Activated CD4-positive, alpha-beta T cell treated with anti-CD3 and anti-CD28 coated beads, Interleukin-2, Interleukin-6, amounts not matched to agents 100 ng/mL and 50 ng/mL, durations not matched to agents 16 hours and 8 hours (primary cell): ENCODE measurements at places on chromosomes 4 and X.

DNA sequence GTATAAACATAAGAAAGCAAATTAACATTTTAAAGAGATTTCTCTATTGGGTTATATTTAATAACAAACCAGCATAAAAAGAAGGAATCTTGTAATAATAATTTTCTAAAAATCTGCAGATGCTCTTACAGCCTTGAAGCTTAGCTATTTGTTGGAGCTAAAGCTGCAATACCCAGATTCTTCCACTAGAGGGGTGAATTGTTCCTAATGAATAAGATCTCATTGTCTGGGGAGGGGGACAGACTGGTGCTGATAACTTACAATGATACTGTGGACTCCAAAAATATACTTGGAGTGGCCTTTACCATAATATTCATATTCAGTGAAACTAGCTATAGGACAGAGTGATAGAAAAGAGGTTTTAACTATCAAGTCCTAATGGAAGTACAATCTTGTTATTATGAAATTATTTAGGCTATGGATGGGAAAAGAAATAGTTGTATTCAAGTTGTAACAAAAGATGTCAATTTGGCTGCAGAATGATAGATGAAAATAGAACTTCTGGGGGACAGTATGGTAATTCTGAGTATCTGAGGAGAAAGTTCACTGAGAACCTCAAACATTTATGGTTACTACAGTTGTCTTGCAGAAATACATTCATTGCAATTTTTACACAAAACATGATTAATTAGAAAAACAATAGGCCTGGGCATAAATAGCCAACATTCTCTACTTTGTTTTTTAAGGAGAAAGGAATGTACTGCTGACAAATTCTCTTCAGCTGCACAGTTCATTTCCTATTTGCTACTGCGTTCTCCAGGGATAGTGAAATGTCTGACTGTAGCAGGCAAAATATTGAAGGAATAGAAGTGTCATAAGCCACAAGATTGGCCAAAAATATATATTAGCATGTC lies 443.3 kb downstream of the GBA3 start:
- peak; percentile 41 for DNase-seq

DNA sequence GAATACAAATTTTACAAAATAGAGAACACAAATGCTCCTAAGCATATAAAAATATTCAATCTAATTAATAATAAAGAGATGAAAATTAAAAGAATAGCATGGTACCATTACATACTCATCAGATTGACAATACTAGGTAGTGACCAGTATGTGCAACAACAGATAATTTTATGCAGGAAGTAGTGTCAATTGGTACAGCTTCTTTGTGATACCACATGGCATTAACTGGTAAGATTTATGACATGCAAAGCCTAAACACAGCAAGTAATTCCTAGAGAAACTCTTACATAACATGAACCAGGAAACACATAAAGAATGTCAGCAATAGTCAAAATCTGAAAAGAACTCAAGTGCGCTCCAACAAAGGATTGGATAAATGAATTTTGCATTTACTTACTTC lies 26.3 kb downstream of the CXCL2 start:
- DNase-seq: no peak

- DNase-seq: no peak
Observed at GRCh38 chr4:168844353-168845049, 165.6 kb downstream of the CBR4 start.

GRCh38 chrX:109707319-109707718 lies 25.7 kb downstream of the ACSL4 start:
- no peak for DNase-seq

DNA sequence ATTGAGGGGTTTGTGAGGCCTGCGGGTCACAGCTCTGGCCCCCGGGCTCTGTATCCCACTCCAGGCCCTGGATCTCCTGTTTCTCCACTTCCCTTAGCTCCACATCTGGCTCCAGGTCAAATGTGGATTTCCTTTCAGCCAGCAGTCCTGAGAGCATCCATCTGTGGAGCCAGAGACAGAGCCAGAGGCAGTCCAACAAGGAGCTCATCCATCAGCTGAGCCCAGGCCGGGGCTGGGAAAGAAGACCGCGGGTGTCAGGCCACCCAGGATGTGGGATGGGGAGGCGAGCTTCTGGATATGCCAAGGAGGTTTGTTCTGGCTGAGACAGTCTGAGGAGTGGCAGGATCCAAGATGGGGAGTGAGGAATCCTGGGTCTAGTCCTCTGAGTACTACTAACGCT lies 91.7 kb downstream of the EFNB1 start:
- DNase-seq: no peak

GRCh38 chrX:30241724-30242415 lies at the start of gene MAGEB4:
TSS of gene MAGEB4 (plus strand) at chrX:30242000. CDS start at chrX:30242136, 136 bp downstream.
- no peak for DNase-seq

DNA sequence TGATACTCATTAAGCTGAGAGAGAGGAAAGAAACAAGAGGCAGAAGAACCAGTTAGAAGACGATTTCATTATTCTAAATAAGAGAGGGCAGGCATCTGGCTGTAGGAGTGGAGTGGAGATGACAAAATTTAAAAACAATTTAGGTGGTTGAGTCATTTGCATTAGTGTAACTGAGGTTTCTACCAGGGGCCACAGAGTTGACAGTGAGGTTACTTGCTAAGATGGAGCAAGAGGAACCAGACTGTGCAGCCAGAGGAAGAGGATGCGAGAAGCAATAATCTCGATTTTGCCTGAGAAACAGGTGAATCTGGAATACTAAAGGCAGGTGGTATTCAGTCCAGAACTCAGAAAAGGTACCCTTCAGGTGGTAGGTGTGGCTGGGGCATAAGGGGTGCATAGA lies 491.9 kb downstream of the MID1IP1 start:
- DNase-seq: no peak

- DNase-seq: no peak
Observed at GRCh38 chr4:158020734-158021346, 152.0 kb downstream of the GASK1B start.

DNA sequence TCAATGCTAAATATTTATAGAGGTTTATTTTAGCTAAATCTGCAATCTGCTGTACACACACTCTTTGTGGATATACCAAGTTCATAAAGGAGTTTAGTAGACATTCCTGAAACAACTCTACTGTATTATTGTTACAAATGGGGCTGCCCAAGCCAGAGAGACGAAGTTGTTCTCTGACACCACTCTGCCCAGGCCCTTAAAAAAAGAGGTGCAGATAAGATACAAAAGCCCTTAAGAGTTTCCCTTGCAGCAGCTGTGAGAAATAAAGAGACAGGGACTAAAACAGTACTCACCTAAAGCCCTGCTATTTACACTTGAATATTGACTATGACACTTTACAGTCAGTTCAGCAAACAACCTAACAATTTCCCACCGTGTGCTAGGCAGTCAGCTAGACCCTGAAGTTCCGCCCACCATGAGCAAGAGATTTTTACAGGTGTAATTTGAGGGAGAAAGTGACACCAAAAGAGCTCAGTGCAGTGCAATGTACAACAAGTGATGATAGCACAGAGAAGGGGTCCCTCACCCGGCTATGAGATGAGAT lies 191.7 kb downstream of the PRDM5 start:
- DNase-seq: no peak

DNA sequence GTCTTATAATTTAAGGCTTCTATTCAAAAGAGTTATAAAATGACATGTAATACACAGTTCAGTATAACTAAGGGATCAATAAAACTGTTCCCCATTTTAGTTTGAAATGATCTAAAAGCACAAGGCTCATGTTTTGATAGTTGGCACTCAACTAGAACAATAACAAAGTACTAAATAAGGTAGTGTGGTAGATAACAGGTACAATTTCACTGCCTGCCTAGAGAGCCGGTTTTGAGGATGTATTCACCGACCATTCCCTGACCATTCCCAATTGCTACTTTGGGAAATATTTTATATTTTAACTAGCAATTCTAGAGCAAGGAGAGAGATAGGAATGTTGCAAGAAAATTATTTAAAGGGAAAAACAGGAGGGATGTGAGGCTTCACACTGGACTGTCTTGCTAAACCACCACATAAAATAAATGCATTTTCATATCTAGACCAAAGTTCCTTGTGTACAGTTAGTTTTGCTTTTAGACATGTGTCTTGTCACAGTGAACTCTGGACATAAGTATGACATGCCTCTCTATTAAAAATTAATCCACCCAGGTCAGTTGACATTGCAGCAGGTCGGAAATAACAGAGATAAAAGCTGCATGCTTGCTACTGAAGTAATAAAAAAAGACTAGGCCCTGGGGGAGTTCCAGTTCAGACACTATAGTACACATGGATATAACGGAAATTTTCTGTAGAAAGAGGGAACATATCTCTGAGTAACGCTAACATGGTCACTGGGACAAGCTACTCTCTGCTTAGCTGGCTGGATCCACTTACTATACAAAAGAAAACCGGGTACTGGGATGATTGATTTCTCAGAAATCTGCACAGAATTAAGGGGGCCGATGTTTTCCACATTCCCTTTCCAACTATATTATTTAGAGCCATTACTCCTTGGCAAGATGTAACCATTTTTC lies 56.3 kb upstream of the NAP1L5 start:
- no peak for DNase-seq

- no peak for DNase-seq
Observed at GRCh38 chrX:150352114-150352513, 11.0 kb upstream of the MAMLD1 start.

GRCh38 chr4:33218238-33218637 lies 2498.1 kb downstream of the PCDH7 start:
- DNase-seq: no peak

- no peak for DNase-seq
Observed at GRCh38 chr4:168879188-168879587, 130.9 kb downstream of the CBR4 start.

GRCh38 chrX:21741869-21742701 lies 15.8 kb downstream of the SMPX start:
- no peak for DNase-seq

GRCh38 chrX:150456466-150456865 lies 93.3 kb downstream of the MAMLD1 start:
- DNase-seq: peak; percentile 33

GRCh38 chrX:46754586-46755061 lies 4.3 kb downstream of the SLC9A7 start:
- peak; percentile 5 for DNase-seq

GRCh38 chrX:25067271-25068172 lies 51.8 kb upstream of the ARX start:
- peak; percentile 13 for DNase-seq

- peak; percentile 69 for DNase-seq
Observed at GRCh38 chrX:41921492-41922430, 1.6 kb downstream of the CASK start.

DNA sequence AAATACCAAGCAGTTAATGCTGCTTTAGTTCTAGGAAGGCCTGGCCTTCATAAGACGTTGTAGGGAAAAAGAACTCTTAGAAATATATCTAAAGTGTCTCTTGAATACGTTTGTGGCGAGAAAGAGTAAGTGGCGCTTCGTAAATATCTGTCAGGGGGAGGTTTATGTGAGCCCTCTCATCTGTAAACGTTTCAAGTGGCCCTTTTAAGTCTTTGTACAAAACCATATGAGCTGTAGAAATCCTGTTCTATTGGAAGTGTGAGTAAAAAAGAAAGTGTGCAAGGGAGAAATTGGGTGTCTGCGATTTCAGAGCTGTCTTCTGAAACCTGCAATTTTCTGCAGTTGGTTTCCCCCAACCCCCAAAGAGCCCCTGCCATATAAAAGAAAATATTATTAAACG lies 8.6 kb upstream of the INTU start:
- DNase-seq: no peak

- DNase-seq: no peak
Observed at GRCh38 chr4:68445111-68445510, 2.2 kb upstream of the TMPRSS11E start.

DNA sequence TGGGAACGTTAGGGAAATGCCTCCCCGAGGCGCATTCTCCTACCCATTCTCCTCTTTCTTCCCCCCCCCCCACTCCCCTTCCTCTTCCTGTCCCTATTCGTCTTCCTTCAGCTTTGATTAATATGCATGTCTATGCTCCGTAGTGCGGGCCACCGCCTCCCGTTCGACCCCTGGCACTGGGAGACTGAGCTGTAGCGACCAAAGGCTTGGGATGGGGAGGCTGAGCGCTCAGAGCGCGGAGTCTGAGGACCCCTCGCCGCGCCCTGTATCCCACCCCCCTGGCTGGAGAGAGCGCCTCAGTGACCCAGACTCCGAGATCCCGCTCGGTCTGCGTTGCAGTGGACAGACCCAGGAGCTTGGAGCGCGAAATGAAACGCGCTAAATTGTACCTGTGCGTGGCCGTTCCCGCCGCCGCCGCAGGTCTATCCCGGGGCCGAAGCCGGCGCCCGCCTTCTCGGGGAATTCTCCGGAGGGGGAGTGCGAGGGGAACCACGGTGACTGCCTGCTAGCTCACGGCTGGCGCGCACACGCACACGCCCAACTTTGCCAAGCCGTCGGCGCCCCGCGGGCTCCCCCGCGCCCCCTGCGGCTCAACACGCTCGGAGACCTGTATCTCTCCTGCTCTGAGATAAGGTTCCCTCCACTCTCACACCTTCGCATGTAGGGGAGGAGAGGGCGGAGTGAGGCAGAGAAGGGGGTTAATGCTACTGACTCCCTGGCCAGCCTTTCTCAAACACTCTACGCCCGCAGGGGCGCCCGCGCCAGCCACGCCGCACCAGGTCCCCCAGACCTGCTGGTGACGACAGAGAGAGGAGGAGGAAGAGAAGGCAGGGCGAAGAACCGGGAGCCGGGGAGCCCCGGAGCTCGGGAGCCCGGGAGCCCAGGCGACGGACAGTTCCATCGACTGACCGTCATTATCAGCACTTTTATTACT lies 1.5 kb upstream of the PTCHD1 start:
- DNase-seq: no peak

DNA sequence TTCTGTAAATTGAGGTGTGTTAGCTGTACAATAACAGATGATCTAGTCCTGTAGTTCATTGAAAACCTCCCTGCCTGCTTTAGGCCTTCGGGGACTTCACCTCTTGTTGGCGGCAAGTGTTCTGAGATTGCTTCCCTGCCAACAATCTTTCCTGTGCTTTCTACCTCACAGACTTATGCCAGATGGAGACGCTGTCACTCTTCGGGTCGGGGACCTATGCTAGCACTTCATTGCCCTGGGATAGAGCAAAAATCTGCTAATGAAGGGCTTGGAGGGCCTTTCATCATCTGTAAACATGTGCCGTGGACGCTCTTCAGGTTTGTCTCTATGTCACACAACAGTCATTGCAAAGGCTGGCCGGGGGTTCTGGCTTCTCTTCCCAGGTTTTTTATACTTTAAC lies 4.7 kb upstream of the PDLIM3 start:
- no peak for DNase-seq

DNA sequence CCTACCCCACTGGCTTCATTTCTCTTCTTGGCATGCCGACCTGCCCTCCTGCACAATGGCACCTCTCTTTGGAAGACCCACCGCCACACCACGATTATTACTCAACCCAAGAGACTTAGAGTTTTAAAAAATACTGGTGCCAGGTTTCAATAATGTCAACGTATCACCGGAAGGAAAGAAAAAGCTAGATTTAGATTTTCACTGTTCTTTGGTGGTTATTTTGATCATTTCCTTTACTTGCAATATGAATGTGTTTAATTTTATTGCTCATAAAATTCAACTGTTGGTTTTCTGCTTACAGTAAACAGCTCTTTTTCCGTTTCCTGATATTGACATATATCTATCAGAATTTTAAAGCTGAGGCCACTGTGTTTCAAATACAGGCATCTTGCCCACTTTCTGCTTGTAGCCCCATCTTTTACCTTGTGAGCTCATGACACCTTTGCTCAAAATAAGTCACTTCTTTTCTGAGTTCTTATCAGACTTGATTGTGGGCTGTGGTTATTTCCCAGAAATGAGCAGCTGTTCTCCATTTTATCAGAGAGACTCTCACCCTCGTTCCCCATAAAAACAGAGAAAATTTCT lies 439.1 kb downstream of the INPP4B start:
- DNase-seq: peak; percentile 88
